Stimulated activated CD4-positive, alpha-beta T cell treated with anti-CD3 and anti-CD28 coated beads, Interleukin-4, amount 100 ng/mL, for 4 hours (primary cell): ENCODE measurements at places on chromosomes 16 and 17.

DNA sequence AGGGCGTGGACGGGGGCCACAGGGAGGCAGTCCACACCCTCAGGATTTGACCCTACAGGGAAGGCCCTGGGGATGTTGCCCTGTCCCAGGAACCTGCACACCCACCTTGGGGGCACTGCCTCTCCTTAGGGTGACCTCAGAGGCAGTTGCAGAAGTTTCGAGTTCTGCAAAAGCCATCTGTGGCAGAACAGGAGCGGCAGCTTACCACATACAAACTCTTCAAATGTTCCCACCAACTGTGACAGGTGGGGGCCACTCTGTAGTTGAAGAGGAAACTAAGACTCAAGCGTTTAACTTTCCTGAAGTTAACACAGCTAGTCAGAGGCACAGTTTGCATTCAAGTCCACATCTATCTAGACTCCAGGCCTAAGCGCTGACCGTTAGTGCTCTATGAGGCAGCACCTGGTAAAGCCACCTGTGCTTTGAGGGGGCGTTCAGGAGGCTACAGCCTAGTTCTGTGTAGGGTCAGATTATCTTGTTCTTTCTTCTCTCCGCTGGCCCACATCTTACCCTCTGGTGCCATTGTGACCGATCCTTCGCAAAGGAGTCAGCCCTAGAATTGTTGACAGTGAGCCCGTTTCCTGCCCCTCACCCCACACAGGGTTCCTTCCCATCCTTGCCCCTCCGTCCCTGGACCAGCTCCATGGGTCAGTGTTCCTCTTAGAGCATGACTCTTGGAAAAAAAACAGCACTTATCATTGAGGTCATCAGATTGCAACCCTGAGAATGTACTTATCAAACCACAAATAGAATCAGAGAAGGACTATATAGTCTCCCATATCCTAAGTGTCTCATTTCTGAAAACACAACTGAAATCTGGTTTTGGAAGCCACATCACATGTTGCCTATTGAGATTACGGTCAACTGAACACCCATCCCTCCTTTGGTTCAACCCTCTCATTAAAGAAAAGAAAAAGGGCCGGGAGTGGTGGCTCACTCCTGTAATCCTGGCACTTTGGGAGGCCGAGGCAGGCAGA lies 45.4 kb downstream of the CDH1 start:
- no peak for DNase-seq

DNA sequence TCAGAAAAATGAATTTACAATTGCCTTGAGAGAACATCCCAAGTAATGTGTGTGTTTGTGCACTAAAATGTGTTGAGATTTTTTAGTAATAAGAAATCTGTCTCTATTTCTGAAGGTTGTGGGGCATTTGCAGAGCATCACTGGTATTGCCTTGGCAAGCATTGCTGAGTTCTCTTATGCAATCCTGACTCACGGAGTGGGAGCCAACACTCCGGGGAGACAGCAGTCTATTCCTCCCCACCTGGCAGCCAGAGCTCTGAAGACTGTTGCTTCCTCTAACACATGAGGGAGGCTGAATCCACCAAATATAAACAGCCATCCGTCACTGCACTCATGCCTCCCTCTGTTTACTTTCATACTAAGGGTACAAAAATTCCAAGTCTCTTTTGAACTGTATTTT lies 10.6 kb downstream of the CNTD1 start:
- DNase-seq, result no peak

DNA sequence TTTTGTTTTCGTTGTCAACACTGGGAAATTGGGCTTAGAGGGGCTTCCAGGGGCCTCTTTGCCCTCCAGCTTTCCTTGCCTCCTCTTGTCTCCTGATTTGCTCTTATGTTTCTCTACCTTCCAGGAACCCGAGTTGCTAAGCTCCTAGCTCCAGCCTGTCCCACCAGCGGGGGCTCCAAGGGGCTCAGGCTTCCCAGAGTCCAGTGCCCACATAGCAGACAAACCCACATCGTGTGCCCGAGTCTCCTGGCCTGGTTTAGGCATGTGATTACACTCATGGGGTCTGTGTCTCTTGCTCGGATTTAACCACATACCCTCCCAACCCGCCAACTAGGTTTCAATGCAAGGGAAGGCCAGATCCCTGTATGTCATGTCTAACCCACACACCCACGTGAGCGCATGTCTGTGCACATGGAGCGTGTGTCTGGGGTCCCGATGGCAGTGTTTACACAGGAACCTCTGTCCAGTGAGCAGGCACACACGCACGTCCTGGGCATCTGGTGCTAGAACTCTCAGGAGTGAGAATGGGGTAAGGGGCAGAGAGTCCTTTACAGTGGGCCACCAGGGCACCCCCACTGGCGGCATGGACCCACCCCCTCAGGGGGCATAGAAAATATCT lies 76.1 kb upstream of the MED9 start:
- DNase-seq, result no peak

- no peak for DNase-seq
Measured at GRCh38 chr17:72622661-72623433, 469.6 kb downstream of the SLC39A11 start.

GRCh38 chr17:59165933-59166342 lies 10.4 kb downstream of the PRR11 start:
- peak; percentile 11 for DNase-seq

DNA sequence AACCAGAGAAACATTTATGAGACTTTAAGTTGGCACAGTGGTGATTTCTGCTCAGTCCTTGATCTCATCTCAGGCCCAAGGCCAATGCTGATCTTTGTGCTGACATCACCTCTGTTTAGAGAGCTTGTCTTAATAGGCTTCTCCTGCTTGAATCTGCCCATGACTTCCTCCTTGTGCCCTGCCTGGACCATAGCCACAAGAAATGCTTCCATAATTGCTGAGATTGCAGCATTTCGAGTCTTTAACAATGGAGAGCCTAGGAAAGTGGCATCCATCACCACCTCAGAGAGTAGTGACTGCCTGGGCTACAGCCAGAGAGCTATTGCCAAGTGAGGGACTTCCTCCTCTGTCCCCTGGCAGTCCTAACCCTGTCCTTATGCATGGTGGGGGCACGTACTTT lies 25.1 kb upstream of the MMP2 start:
- DNase-seq, result no peak

- DNase-seq, result no peak
Measured at GRCh38 chr17:34527908-34528470, 51.4 kb upstream of the TMEM132E start.

GRCh38 chr17:15382914-15383313 lies 41.5 kb upstream of the TEKT3 start:
- no peak for DNase-seq

- DNase-seq, result peak; percentile 75
Measured at GRCh38 chr17:29005936-29006511, at the start of gene SEZ6. Gene SEZ6 (minus strand): TSS chr17:29006033. CDS start chr17:29005869, 164 bp downstream.

GRCh38 chr16:89660146-89660545 lies 2.5 kb downstream of the SPATA33 start:
- DNase-seq, result no peak

DNA sequence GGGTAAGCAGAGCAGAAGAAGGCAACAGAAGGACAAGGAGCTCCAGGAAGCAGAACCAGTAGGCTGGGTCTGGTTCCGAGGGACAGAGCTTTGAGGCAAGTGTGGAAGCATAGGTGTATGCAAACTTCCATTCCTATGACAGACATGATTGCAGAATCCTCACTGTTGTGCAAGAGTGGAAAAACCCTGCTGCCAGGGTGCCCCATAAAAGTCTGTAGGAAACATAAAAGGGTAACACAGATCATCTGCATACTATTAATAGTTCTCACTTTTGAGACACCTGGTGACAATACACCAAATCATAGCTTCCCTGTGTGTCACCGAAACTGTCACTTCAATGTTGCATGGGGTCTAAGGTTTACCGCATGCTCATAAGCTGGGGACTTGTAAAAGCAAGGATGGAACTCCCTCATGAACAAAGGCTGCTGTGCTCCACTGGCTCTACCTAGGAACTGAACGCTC lies 39.7 kb downstream of the ARHGAP17 start:
- DNase-seq, result no peak

DNA sequence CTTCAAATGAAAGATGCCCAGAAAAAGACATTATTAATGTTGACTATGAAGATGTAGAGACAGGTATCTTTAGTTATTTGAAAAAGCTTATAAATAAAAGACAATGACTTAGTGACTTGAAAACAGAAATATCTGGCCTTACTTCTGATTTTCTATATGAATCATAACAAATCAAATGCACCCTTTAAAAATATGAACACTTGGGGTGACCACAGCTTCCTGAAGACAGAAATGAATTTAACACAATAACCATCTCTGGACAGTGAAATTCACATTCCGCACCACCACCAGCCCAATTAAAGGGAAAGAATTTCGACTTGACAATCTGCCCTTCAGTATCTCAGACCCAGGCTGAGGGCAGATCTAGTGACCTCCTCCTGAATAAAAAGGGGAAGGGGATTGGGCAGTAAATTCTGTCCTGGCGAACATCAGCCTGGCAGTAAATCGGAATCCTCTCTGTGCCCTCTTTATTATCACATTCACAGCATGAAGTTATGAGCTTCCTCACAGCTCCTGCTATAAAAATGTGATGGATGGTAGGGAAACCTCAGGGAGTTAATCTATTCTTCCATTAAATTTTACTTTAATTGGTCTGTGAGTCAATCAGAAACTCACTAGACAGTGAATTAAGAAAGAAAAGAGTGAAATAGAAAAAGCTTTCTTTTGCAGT lies 131.5 kb downstream of the SNX11 start:
- DNase-seq, result no peak

DNA sequence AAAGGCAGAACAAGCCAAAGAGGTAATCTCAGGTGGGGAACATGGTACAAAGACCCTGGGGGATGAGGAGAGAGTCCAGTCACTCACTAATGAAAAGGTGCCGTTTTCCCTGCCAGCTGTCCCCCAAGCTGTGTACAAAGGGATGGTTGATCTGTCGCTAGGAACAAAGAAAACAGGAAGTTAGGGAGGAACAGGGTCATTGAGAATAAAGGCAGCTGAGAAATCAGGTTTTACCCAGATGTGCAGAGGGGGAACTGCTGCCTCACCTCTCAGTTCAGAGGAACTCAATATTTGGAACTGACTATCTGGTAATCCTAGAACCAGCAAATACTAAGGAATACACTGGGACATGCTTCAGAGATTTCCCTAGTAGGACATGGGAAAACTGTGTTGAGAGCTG lies 1.5 kb downstream of the RSKR start:
- DNase-seq, result no peak

GRCh38 chr16:83130039-83130438 lies 503.3 kb downstream of the CDH13 start:
- no peak for DNase-seq

DNA sequence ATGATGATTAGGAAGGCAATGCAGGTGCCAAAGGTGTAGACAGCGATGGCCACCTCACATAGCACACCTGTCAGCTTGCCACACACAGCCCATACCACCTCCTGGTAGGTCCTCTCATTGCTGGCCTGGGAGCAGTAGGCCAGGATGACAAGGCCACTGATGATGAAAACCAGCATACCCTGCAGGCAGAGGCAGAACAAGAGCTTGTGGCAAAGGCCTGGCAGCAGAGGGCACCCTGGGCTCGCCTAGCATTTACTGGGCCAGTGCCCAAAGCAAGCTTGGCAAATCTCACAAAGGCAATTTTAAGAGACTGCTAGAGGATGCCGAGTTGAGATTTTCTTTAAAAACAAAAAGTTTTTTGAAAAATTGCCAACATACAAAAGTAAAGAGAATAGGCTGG lies 5.9 kb downstream of the SLC38A7 start:
- DNase-seq, result no peak

DNA sequence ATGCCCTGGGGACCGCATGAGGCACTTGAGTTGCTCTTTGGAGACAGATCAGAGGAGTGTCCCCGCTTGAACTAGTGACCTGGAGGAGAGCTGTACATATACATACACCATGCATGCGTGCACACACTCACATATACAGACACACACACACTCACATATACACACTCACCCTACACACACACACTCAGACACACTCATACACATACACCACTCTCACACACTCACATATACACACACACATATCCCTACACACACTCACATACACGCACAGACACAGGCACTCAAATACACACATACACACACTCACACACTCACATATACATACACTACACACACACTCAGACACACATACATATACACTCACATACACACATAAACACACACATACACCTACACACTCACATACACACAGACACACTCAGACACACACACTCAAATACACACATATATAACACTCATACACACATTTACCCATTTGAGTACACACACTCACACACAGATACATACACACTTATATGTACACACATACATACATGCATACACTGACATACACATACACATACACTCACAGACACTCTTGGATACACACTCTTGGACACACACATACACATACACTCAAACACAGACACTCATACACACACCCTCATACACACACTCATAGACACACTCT lies 5.4 kb upstream of the MPP2 start:
- DNase-seq, result no peak

DNA sequence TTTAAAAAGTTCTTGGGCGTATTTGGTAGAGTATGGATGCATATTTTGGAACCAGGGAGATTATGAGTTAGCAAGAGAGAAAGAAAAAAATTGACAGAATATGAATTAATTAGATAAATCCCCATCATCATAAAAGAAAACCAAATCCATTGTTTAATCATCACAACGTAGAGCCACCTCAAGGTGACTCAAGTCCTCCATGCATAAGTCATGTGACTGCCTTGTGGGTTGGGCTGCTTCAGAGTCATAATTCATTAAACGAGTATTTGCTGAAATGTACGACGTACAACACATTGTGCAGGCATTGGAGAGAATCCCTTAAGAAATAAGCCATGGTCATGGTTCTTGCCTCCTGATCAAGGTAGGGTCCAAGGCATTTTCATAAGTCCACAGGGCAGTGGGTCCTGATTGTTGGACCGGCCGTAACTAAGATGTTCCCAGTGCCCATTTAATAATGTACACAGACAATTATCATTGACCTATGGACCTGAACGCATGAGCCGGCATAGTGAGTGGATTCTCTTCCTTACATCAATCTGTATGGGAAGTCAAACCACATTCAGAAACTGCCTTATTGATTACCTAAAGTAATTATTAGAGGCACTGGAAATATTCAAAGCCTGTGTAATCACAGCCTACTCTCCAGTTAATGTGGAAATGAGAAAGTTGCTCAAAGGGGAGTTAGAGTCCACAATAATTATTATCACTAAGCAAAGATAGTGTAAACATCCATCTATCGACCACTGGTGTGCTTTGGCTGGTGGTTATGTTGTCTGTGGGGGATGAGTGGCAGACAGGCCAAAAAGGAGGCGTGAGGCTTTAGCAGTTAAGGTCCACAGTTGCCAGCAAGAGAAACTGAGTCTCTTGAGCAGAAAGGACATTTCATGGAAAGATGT lies 165.4 kb downstream of the PITPNC1 start:
- no peak for DNase-seq
